Frontal cortex (tissue), 4 donors: ENCODE measurements at places on chromosomes 6 and 20.

GRCh38 chr6:119226089-119226488, 123.5 kb downstream of the MAN1A1 start:
- DNase-seq = no peak

DNA sequence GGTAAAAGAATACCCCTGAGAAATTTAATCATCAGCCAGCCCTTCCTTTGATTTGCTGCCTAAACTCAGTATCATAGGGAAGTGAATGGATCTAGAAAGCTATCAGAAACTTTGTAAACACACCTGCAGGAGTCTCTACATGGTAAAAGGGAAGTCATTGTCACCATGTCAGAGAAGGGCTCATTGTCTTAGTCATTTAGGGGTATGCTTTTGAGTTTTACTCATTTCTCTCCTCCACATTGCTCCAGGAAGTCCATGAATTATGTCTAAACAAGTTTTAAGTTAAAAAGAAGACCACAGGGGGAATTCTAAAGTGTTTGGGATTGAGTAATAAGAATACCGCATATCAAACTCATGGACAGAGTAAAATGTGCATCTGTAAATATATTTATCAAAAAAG, 2.5 kb downstream of the SLC17A1 start:
- DNase-seq = no peak

GRCh38 chr20:60035-60918, 27.2 kb upstream of the DEFB125 start:
- DNase-seq = no peak

DNA sequence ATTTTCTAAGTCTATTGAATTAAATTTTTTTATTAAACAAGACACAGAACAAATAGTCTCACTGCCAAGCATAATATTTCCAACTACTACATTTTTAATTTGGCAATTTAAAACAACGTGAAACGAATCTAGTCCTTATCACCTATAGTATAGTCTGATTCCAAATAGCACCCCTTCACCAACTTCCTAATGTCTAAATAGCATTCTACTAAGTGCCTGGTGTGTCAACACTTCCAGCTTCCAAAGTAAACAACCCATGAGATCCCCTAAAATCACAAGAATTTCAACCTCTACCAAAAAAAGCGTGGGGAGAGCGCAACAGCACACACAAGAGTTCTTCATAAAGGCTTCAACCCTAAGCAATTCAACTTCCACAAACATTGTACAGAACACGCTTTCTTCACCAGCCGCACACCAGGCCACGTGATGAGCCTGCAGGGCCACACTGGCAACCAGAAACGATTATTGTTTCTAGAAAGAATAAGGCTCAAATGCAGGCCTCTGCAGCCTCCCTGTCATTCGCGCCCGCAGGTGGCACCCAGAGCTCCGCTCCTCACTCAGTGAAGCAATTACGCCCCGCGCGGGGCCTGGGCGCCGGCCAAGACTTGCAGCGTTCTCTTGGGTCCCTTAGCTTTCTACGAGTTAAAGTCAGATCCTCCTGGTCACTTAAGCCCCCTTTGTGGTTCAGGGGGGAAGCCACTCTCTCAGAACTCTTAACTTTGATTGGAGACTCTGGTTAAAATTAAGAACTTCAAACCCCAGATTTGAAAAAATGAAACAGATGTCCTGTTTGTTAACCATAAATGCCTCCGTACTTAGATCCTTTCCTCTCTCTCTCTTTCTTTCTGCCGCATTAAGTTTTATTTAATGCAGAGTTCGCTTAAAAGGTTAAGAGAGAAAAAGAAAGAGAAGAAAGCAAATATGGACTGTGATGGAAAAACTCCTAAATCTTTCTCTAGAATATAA, 18.3 kb downstream of the SIM1 start:
- DNase-seq = no peak

GRCh38 chr6:136550330-136551071, at the start of gene MAP7:
MAP7 (minus strand) TSS chr6:136550422; CDS start chr6:136550408, 14 bp downstream.
- peak; percentile 82 for DNase-seq

- no peak for DNase-seq
Observed at GRCh38 chr6:125312478-125312877, 10.7 kb upstream of the HDDC2 start.

- DNase-seq = no peak
Observed at GRCh38 chr6:46438245-46438644, 53.0 kb downstream of the RCAN2 start.

- DNase-seq = no peak
Observed at GRCh38 chr20:56788041-56788670, 159.1 kb downstream of the TFAP2C start.

DNA sequence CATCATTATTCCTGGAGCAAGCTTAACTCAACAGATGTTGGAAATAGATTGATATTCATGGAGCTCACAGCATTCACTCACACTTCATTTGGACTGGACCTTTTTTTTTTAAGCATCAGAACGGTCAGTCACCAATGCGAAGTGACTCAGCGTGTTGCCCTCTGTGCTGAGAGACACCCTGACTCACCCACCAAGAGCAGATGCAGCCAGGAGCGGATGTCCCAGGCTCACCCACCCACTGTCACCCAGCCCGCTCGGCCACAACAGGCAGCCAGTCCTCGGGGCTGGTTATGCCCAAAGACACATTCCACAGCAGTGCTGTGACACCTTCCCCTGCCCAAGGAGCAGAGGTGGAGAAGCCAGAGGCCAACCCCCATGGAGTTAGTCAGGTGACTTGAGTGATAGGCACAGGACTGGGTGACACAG, 15.7 kb downstream of the RNASET2 start:
- no peak for DNase-seq

DNA sequence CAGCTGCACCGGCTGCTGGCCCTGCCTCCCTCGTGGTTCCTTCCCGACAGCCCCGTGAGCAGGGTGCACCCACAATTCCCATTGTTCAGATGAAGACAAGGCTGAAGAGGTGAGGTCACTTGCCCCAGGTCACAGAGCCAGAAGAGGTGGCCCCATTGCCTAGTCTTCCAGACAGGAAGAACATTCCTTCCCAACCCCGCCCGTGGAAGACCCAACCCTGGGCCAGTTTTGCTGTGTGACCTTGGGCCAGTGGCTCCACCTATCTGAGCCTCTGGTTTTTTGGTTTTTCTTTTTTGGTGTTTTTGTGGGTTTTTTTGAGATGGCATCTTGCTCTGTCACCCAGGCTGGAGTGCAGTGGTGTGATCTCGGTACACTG, 61.7 kb downstream of the RIPOR3 start:
- DNase-seq = no peak

- no peak for DNase-seq
Observed at GRCh38 chr20:49566401-49567364, 1.3 kb downstream of the PTGIS start.

GRCh38 chr20:2255926-2256531, 39.8 kb upstream of the TGM3 start:
- DNase-seq = no peak

DNA sequence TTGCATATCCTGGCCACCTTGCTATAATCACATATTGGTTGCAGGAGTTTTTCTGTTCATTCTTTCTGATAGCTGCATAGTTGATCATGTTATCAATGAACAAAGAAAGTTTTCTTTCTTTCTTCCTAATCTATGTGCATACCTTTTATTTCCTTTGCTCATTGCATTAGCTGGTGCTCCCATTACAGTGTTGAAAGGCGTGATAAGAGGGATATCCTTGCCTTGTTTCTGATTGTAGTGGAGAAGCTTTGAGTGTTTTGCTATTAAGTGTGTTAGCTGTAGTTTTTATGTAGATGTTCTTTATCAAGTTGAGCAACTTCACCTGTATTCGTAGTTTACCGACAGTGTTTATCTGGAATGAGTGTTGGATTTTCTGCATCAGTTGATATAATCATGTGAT, 14.6 kb downstream of the STXBP5 start:
- DNase-seq = no peak

DNA sequence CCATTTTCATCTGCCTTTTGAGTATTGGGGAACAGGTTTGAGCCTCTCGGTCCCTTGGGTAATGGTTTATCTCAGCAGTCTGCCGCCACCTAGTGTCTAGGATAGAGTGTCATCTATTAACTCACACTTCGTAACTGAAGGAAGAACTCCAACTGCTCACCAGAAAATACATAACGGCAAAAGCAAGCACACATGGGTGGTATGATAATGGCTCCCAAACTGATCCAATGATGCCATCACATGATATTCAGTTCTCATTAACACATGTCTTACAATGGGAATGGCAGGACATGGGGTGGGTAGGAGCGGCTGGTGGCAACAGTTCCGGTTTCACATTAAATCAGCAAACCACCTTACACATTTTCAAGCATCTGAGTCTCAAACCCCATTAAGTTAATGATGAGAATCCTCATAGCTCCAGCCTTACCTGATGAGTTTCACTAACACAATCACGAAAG, 110.7 kb upstream of the PHACTR1 start:
- no peak for DNase-seq

GRCh38 chr6:97669191-97670031, 386.4 kb upstream of the MMS22L start:
- peak; percentile 12 for DNase-seq

DNA sequence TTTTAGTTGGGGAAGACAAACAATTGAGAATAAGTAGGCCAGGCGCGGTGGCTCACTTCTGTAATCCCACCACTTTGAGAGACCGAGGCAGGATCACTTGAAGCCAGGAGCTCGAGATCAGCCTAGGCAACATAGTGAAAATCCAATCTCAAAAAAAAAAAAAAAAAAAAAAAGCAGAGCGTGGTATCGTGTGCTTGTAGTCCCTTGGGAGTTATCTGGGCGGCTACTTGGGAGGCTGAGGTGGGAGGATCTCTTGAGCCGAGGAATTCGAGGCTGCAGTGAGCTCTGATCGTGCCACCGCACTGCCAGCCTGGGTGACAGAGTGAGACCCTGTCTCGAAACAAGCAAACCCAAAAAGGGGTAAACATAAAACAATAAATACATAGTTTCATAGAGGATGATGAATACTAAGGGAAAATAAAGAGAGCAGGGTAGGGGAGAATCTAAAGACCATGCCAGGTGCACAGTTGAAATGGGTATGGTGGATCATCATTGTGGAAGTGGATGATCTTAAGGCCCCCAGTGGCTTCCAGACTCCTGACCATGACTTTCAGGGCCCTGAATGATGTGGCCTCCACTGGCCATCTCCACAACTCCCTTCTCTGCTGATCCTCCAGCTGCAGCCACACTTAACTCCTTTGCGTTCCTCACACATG, 947 bp downstream of the POFUT1 start:
- DNase-seq = no peak

GRCh38 chr20:53925651-53926401, 144.6 kb downstream of the BCAS1 start:
- DNase-seq = no peak

DNA sequence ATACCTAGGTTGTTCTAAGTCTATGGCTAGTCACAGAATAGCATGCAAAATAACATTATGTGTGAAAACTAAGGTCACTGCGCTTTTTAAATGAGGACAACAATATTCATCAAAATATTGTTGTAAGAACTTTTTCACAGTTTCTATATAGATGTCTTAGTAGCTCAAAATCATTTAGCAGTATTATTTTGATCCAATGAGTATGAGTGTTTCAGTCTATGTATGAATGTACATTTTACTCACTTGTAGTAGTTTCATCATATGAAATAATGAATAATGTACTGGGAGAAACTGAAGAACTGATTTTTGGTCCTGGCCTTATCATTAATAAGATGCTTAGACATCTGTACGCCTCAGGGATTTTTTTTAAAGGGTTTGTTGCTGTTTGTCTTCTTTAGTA, 16.5 kb upstream of the TMEM30A start:
- no peak for DNase-seq
